T-helper 22 cell (primary cell): ENCODE measurements at places on chromosomes 12 and 14.

GRCh38 chr12:21600196-21600595 is 4.5 kb downstream of the GYS2 start:
- no peak for DNase-seq

DNA sequence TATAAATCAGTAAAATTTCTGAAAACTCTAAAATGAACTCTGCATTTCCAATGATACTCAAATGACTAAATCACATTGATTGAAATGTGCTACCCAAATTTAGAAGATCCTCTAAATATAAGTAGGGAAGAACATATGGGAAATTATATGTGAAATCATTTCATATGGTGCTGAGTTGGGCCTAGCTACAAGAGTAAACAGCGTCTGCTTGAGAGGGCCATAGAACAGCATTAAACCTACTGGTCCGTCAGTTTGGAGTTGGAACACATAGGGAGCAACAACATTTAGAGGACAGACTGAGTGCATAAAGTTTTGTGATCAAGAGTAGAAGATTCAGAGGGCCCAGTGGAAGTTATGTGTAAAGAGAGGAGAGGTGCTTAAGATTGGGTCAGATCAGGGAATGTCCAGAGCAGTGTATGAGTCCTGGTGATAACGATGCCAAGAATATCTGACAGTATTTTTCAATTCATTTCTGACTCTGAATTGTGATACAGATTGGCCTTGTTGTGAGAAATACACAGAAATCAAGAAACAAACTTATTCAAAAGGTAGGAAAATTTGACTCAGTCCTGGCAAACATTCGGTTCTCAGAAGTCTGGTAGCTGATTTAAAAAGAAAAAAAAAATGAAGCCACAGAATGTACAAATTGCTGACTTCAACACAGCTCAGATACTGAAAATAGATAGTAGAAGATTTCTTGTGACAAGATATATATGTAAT is 362.2 kb downstream of the CCDC91 start:
- DNase-seq = no peak

- no peak for DNase-seq
Observed at GRCh38 chr12:49282302-49282701, 12.6 kb upstream of the PRPH start.

DNA sequence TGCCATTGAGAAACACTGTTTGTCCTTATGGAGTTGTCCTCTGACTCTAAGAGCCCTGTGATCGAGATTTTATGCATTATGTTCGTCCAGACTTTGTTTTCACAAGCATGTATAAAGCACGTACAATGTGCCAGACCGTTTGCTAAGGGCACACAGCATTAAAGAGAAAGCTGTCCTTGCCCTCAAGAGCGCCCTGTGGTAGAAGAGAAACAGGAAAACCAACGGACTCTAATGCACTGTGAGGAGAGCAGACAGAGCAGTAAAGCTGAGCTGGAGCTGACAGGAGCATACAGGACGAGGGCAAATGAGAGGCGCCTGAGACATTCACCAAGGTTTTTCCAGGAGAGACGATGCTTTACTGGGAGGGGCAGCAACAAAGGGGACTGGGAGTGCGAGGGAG is 66.2 kb upstream of the OVCH1 start:
- DNase-seq = no peak
